ENCODE measurements at places on chromosomes 6 and 20. TPM values are rescaled to one million over a fixed set of nuclear protein-coding genes. Genes with fewer than 3 reads are reported as not detected.

- no peak for DNase-seq
These were observed 237.5 kb upstream of the RSPO3 start for GRCh38 chr6:126880964-126881363.

DNA sequence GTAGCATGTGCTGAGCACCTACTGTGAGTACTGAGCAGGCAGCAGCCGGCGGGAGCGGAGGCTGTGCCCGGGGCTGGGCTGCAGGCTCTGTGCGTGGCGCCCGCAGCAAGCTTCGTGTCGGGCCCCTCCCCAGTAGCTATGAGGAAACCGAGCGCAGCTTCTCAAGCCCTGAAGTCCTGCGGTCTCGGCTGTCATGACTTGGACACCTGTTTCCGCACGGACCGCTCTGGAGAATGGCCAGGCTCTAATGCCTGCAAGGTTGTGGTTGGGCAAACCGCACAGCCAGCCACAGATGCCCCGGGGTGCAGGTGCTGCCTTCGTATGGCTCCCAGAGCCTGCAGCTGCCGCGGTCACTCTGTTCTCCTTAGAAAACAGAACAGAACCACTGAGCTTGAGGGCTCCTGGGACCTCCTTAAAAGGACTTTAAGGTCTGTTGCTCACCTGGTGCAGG is 33.7 kb downstream of the PYGB start:
- DNase-seq: no peak

- no peak for DNase-seq
These were observed 47.1 kb downstream of the PHACTR2 start for GRCh38 chr6:143724876-143725275.

- no peak for DNase-seq
These were observed 62.0 kb upstream of the BMP5 start for GRCh38 chr6:55937261-55937947.

- DNase-seq: no peak
These were observed 172.7 kb downstream of the TTLL2 start for GRCh38 chr6:167497428-167498056.

DNA sequence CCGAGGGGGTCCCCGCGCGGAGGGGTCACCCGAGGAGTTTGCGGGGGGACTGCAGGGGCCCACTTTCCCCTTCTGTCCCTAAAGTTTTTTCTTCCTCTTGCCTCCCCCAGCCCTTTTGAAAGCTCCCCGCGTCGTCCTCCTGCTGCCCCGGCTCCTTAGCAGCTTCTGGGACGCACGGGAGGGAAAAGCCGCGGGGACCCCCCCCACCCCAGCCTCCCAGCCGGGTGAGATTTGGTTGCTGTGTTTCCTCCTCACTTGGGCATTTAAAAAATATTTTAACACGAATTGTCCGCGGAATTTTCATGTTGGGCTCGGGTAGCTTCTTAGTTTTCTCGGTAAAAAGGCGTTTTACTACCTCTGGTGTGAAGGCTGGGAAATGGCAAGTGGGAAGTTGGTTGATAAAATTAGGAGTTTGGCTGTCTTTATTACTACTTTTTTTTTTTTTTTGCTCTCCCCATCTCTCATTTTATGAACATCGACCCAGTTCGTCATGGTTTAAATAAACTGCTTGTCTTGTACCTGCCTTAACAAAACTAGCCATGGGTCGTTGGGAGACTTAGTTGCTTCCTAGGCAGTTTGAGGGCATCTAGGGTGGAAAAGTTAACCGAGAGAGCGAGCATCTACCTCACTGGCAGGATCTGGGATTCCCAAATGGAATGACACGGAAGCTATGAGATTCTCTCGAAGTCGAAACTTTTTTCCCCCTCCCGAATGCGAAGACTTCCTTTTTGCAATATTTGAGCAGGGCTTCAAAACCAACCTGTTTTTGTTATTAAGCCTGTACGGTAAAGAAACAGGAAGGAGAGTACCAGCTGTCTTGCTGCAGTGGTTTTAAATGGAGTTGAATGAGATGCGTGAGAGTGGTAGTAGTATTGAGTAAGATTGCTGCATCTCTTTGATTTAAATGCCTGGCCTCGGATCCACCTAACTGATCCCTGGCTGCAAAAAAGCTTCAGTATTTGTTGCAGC is 868 bp downstream of the NCOA3 start:
- peak; percentile 15 for DNase-seq

Gene GPR63
- total RNA-seq: 3.0 TPM

Gene BPIFB3
- total RNA-seq: not detected

Gene TMEM170B
- total RNA-seq: 5.2 TPM

Gene LYRM2
- total RNA-seq: 31.2 TPM

Gene OPN5
- 0.06 TPM for total RNA-seq

Measured in Daoy (cell line).